DMS79 treated with DMSO at 0.1 percent for 48 hours (cell line): ENCODE measurements at places on chromosomes 16 and 17.

GRCh38 chr17:40647624-40648383, at the start of gene SMARCE1:
TSS of gene SMARCE1 (minus strand) at chr17:40647818. CDS start at chr17:40645802, 2,016 bp downstream.
- DNase-seq: peak; percentile 85

- no peak for DNase-seq
Observed at GRCh38 chr17:5424909-5425308, 4.9 kb downstream of the RPAIN start.

- no peak for DNase-seq
Observed at GRCh38 chr17:7408252-7408727, 645 bp downstream of the NLGN2 start.

- no peak for DNase-seq
Observed at GRCh38 chr17:3870871-3871306, 22.0 kb downstream of the CAMKK1 start.

GRCh38 chr17:66373944-66374817, 71.8 kb downstream of the PRKCA start:
- peak; percentile 51 for DNase-seq

DNA sequence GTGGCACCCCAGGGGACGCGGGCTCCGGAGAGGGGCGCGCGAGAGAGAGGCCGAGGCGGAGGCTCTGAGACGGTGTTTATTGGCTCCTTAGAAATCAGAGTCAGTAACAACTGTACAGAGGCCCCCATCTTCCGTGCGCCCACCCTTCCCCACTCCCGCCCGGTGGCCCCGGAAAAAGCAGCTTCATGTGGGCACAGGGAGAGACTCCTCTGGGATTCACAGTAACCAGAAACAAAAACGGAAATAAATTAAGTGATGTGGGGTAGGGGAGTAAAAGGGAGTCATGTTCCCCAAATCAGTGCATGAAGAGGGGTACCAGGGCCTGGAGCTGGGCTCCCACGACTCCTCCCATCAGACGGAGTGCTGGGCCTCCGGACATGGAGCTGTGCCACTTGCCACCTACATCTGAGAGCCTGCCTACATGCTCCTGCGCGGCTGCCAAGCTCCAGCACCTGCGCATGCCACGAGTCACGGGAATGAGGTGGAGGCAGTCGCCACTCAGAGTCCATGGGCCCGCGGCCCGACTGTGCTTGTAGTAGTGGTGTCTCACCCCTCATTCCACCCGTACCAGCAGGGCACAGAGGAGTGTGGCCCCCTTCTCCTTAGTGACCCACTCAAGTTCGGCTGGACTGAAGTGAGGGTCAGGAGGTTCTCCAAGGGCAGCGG, 543 bp upstream of the GPS2 start:
- DNase-seq: no peak

GRCh38 chr17:15038656-15039055, 226.5 kb downstream of the PMP22 start:
- no peak for DNase-seq

DNA sequence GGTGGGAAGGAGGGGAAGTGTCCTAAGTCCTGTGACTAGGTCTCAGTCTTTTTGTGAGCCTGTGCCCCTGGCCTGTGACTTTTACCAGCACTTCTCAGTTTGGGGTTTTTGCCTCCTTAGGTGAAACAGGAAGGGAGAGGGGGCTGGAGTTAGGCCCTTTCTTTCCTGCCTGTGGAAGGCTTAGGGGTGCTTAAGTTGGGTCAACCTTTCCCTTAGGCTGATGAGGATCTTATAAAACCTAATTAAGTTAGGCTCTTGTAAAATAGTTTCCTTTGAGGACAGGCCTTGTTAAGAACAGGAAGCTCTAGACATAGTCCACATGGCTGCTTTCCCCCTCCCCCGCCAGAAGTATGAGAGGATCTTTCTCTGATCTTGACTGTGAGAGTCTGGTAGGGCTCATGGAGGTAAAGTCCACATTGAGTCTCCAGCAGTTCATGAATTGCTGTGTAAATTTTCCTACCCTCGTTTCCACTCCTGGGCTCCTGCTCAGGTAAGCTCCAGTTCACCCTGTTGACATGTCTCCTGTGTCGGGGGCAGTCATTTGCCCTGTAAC, 17.0 kb upstream of the DNASE1 start:
- DNase-seq: no peak

- peak; percentile 89 for DNase-seq
Observed at GRCh38 chr16:53922807-53923571, 219.0 kb downstream of the FTO start.

DNA sequence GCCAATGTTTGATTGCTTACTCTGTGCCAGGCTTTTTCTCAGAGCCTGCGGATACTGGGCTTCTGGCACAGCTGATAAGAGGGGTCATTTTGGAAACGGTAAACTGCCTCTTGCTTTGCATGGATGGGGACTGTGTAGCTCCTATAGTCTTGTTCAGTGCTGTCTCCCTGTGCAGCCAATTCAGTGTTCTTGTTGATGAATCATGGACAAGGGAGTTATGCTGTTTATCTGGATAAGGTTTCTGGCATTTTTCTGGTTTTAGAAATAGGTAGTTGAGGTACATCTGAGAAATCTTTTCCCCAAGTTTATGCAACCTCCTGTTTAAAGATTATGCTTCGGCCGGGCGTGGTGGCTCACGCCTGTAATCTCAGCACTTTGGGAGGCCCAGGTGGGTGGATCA, 16.7 kb upstream of the TANGO6 start:
- DNase-seq: no peak

GRCh38 chr16:75309156-75309555, 57.7 kb upstream of the BCAR1 start:
- DNase-seq: no peak

- DNase-seq: no peak
Observed at GRCh38 chr16:54316095-54316889, 29.7 kb upstream of the IRX3 start.

GRCh38 chr17:62666801-62667591, 39.5 kb downstream of the MRC2 start:
- no peak for DNase-seq

GRCh38 chr16:55944377-55944802, 69.2 kb upstream of the CES5A start:
- peak; percentile 11 for DNase-seq

DNA sequence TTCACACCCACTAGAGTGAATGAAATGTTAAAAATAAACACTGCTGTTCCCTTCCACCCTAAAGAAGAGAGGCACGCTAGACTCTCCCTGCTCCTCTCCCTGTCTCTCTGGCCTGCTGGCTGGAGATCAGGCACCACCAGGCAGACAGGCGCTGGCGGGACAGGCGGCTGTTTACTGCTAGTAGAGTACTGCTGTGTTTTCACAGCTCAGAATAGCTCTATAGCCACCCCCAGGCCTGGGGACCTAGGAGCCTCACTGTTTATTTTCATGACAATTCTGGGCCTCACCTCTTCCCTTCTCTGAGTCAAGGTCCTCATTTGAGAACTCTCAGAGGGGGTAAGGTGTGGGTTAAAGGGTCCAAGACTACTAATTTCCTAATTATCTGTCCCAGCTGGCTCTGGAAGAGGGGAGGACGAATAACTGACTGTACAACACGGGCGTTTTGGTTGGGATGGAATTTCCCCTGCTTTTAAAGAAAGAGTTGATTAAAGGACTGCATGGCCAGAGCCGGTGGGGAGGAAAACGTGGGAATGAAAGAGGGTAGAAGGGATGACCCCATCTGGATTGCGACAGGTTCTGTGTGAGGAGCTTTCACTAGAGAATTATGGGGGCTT, 9.0 kb upstream of the G6PC1 start:
- DNase-seq: no peak

DNA sequence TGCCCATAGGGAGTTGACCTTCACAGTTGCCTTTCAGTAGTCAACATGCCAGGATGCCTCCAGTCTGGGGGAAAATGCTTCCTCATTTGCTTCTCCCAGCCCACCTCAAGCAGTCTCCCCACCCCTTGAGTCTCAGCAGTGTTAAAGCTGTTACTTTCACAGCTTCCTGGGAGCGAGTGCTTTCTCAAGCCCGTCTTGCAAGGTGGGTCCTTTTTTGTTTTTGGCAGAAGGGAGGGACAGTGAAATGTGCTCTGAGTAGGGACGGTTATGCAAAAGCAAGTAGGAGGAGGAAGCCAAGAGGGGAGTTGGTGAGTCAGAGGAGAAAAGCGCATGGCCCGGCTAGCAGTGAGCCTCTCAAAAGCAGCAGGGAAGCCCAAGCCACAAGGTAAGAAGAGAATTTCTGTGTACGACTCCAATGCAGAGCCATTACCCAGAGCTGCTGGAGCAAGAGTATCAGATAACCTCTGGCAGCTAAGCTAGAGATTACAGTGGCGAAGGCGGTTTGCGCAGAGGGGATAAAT, at the start of gene CHST4:
Gene CHST4 (plus strand): TSS at position 316 of the 521 bp plus-strand sequence. CDS start 10,252 bp downstream, outside the sequence.
- DNase-seq: peak; percentile 61

GRCh38 chr16:28090646-28091377, 27.3 kb upstream of the GSG1L start:
- DNase-seq: no peak

DNA sequence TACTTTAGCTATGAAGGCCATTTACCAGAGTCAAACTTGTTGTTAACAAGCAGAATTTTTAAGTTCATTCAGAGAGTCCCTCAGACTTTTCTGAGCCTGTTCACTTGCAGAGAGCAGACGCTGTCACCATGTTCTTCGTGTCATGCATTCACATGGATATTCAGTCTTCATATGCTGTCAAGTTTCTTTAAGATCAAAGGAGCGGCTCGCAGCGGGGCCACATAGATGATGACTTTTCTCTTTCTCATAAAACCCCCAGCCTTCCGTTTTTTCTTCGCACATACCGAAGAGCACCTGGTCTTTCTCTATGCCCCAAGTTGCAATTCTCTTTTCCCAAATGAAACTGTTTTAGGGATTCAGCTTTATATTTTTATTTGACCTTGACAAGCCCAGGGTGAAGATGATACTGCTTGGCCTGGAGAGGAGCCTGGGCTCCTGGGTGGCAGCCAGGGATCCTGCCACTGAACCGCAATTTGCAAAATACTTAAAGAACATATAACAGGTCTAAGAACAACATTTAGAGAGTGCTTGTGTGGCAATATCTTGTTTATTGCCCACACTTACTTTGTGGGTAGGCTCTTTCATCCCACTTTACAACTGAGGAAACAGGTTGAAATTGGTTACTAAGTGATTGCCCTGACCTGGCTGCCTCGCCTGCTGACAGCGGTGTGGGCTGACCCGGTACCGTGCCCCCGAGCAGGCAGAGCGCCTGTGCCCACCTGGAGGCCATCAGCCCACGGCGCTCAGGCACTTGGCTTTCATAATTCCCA, 22.9 kb downstream of the SEC14L1 start:
- peak; percentile 48 for DNase-seq
